ENCODE measurements at places on chromosomes 4 and X.

DNA sequence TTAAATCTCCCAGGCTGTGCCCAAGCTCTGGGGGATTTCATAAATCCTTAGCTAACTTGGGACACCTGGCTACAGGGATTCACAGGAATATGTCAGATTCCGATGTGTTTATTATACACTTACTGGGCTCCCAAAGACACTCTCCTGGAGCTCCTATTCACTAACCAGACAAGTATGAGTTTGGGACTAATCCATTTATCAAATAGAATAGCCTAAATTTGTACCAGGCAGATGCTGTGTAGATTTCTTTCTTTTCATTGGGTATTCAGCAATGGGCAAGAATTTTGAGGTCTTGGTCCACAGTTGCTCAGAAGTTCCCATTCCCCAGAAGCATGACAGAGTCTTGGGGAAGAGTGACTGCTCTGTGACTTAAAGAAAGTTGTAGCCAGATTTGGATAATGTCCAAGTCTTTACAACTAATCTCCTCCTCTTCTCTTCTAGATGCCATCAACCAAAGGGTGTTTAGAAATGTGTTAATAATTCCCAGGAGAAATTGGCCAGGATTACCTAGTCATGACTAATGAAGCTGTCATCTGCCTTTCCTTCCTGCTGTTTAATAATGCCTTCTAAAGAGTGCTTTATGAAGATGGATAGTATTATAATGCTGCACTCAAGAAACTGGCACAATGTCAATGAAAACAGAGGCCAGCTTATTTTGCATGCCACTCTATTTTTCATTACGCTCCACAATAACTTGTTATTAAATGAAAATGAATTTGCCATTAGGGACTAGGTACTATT, 120.9 kb downstream of the CHIC2 start:
- DNase-seq = peak; percentile 50

DNA sequence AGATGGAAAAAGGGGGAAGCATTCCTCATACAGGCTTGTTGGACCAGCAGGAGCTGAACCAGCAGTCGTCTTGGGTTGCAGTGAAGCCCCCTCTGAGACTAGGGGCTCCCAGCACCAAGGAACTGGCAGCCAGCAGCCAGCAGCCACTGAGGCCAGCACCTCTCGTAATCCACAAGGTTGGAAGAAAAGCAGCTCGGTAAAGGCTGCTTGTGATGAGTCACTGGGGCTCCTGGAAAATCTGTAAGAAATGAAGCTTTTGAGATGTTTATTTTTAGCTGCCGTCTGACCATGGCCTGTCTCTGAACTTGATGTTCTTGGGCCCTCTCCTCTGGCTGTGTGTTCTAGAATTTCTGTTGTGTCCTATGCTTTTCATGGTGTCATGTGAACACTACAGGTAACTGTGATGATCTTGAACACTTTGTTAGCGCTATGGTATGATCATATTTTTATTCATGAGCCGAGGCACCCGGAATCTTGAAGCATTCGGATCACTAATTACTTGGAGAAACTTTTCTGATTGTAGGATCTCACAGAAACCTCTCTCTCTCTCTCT, 18.6 kb downstream of the CLCN4 start:
- peak; percentile 54 for DNase-seq

- no peak for DNase-seq
These were observed 2.0 kb downstream of the ATP6AP1 start for GRCh38 chrX:154430479-154430878.

DNA sequence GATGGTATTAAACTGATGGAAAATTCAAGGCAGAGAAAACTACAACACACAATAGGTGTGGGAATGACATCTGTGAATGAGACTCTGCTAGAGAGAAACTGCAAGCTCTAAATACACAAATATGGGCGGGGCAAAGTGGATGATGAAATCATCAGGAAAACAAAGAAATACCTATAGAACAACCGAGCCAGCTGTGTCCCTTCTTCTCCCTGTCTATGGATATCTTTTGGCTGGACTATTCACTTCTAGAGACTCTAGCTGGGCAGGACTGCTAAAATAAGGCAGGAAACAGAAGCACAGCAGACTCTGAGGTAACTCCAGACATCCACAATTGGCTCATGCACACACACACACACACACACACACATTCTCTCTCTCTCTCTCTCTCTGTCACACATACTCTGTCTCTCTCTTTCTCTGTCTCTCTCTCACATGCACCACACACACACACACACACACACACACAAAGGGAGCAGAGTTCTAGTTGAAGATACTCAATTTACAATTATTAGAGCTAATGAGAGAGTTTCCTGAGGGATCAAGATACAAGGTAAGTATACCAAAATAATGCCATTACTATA, 27.2 kb upstream of the EDNRA start:
- peak; percentile 6 for DNase-seq

DNA sequence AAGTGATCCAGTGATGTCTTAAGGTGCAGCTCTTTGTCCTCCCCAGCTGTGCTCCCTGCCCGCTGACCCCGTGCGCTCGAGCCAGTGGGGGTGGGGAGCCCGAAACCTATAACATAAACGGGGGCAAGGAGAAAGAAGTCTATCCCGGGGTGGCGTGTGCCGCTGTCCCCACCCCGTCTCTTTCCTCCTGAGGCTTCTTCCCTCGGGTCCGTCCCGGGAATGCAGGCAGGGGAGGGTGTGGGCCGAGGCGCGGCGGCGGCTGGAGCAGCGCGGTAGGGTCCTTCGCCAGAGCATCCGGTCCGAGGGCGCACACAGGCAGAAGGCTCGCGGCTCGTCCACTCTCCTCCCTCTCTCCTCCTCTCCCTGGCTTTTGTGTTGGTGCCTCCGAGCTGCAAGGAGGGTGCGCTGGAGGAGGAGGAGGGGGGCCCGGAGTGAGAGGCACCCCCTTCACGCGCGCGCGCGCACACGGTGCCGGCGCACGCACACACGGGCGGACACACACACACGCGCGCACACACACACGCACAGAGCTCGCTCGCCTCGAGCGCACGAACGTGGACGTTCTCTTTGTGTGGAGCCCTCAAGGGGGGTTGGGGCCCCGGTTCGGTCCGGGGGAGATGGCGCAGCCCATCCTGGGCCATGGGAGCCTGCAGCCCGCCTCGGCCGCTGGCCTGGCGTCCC, at the start of gene RAB33A:
TSS of gene RAB33A (plus strand) at position 517 of the 681 bp plus-strand sequence. CDS start at position 618, 101 bp downstream.
- DNase-seq = peak; percentile 26

GRCh38 chr4:24894846-24895245, 18.0 kb downstream of the CCDC149 start:
- no peak for DNase-seq

GRCh38 chr4:131488772-131489171, 1660.3 kb upstream of the PCDH10 start:
- DNase-seq = no peak

DNA sequence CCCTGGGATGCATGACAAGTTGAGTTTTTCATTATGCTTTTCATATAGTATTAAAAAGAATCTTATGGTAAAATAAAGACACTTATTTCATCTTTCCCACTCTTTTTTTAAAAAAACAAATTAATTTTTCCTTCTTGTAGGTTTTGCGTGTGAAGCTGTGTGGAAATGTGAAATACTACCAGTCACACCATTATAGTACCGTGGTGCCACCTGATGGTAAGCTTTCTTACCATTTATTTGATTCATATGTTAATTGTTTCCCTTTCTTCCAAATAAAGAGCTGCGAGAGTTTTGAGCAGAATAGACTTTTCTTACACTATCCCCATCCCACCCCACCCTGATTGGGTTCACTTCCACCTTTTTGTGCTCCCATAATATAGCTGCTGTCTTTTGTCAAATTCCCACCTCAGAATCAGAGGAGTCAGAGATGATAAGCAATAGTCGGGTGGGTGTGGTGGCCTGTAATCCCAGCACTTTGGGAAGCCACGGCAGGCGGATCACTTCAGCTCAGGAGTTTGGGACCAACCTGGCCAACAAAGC, 44.3 kb downstream of the CASP6 start:
- DNase-seq = no peak

DNA sequence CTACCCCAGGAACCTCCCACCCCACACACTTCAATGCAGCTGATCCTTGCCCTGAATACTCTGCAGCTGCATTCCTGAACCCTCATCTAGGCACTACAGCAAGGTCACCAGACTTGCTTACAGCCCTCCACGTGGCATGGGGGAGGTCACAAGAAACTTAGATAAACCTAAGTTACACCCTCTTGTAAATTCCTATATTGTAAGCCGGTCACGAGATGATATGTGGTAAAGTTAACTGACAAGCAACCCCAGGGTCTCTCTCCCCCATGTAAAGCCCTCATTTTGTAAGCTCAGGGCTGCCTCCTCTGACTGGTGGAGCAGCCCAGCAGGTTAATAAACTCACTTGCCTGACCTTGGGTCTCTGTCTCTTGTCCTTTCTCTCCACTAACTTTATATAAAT, 570.7 kb downstream of the PCDH7 start:
- no peak for DNase-seq

DNA sequence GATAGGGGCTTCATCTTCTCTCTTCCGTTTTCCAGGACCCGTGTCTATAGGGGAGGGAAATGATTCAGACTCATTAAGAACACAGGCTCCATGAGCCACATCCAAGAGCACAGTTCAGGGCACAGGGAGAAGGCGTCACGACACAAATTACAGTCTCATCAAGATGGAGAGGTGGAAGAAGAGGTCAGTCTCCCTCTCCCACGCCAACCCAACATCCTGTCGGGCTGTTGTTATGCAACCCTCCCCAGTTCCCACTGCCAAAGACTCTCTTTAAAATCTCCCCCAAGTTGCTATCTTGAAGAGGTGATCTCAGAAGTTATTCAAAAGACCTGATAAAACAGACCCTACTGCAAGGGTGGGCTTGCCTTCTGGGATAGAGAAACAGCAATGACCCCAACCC, 12.6 kb downstream of the ZMYM3 start:
- no peak for DNase-seq

- no peak for DNase-seq
These were observed 2.5 kb upstream of the SLC2A9 start for GRCh38 chr4:10023806-10024205.

DNA sequence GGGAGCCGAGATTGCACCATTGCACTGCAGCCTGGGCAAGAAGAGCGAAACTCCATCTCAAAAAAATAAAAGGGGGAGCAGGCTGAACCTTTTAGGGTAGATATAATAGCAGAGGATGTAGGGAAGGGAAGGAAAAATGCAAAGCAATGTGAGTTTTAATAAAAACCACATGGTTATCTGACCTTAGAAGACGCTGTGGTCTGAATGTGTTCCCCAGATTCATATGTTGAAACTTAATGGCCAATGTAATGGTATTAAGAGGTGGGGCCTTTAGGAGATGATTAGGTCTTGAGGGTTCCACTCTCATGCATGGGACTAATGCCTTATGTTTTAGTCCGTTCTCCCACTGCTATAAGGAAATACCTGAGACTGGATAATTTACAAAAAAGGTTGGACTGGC, 114.1 kb upstream of the STX18 start:
- DNase-seq = no peak

GRCh38 chr4:163991298-163991865, 496.9 kb downstream of the TMA16 start:
- no peak for DNase-seq

- peak; percentile 58 for DNase-seq
These were observed 12.8 kb upstream of the CFAP299 start for GRCh38 chr4:80322716-80323115.

DNA sequence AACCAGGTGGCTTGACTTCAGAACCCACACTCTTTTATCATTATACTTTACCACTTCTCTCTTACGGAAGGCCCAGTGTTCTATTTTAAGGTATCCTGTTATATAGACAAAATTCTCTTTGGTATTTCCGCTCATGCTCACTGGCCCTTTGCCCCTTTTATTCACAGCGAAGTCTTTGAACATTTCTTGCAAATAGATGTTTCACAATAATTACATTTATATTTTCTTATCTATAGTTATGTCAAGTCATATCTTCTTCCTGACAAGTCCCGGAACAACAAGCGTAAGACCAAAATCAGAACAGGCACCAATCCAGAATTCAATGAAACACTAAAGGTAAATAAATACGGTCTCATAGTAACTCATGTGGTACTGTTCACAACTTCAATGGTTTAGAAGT, 102.0 kb downstream of the SYTL5 start:
- DNase-seq = no peak

DNA sequence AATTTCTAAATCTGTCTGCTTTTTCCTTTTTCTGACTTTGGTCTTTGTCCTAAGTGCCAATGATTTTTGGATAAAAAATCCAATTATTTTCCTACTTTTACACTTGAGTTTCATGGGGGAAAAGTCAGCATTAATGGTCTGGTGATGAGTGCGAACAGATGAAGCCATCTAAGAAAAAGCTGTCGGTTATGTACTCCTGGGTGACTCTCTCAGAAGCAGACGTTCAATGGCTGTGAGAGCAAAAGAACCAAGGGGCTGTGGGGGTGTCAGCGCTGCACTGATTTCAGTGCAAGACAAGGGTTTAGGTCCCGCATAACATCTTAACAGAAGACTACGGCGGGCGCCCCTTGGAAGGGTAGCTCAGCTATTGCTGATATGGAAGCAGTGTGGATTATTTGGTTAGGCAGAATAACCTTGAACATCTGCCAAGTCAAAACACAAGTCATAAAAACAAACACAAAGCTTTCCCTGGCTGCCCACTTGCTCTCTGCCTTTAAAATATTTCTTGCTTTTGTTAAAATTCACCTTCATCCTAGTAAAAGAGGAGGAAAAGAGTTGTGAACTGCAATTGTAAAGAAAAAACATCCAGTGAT, 240.5 kb downstream of the MAML3 start:
- no peak for DNase-seq

GRCh38 chrX:67583171-67583570, 39.4 kb downstream of the AR start:
- DNase-seq = no peak

- DNase-seq = peak; percentile 77
These were observed 577 bp downstream of the BGN start for GRCh38 chrX:153495362-153495751.

GRCh38 chr4:57501720-57502119, 391.5 kb upstream of the IGFBP7 start:
- no peak for DNase-seq

GRCh38 chrX:11099465-11099864, 11.7 kb upstream of the HCCS start:
- no peak for DNase-seq

- no peak for DNase-seq
These were observed 274.7 kb downstream of the CFAP299 start for GRCh38 chr4:80610199-80610598.

GRCh38 chr4:67122029-67122428, 423.3 kb downstream of the CENPC start:
- DNase-seq = no peak

- DNase-seq = no peak
These were observed 1040.9 kb downstream of the DMD start for GRCh38 chrX:32170481-32170880.

DNA sequence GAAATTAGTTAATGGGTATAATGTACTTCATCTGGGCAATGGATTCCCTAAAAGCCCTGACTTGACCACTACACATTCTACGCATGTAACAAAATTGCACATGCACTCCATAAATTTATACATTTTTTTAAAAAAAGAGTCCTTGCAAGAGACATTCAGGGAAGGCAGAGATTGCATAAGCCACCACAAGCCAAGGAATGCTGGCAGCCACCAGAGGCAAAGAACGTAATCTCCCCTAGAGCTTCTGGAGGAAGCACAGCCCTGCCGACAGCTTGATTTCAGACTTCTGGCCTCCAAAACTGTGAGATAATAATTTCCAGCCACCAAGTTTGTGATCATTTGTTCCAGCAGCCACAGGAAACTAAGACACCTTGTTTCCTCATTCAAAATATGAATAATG, 185.6 kb upstream of the GALNT7 start:
- DNase-seq = no peak

All from GM03348 (cell line).